ENCODE measurements at places on chromosomes 3 and 15.

DNA sequence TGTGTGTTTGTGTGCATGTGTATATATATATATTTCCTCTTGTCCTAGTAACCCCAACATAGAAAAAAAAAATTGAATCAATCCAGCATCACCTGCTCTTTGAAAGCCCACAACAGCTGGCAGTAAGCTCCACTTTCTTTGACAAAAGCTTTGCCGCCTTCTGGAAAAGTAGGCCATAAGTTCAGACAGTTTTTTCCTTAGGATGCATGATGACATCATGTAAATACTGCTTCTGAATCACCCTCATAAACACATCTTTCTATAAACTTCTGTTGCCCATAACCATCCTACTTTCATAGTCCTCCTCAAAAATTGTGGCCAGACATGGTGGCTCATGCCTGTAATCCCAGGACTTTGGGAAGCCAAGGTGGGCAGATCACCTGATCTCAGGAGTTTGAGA is 67.4 kb downstream of the CSNK1G1 start:
- DNase-seq = peak; percentile 78

DNA sequence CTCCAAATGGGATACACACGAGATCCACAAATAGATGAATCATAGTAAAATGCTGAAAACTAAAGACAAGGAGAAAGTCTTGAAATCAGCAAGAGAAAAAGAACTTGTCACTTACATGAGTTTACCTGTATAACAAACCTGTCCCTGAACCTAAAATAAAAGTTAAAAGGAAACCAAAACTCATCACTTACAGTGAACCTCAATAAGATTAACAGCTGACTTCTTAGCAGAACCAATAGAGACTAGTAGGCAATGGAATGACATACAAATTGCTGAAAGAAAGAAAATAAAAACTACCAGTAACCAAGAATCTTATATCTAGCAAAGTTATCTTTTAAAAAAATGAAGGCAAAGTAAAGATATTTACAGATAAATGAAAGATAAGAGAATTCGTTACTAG is 27.4 kb downstream of the SEC22A start:
- DNase-seq = no peak

GRCh38 chr3:126921085-126921824 is 61.7 kb upstream of the PLXNA1 start:
- DNase-seq = no peak

- DNase-seq = no peak
Measured at GRCh38 chr3:31733234-31733667, 200.5 kb downstream of the STT3B start.

DNA sequence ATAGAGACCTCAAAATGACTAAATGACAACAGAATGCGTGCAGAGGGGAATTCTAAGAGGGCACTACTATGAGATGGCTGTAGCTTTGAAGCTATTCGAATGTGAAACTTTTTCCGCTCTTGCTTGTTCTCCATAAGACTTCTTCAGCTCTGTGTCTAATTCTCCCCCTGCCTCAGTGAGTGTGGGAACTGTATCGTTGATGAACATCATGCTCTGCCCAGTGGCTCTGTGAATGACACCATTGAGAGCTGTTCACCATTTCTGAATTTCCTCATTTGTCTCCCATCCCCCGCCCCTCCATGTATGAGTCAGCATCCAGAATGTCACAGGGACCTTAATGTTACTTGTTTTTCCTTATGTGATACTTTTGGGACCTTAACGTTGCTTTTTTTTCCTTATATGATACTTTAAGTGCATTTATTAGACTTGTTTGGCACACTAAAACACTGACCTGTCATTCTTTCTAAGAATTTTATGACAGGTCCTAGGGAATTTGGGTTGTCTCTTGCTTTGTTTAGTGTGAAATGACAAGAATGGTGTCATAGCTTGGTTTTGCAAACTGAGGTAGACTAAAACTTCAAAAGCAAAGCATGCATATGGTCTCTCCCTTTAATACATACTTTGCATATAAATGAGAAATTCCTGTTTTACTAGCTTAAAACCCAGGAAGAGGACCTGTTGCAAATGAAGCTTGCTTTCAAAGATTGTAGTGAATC is 99.6 kb downstream of the FNDC3B start:
- DNase-seq = peak; percentile 57

GRCh38 chr15:87477737-87478686 is 778.5 kb downstream of the NTRK3 start:
- peak; percentile 68 for DNase-seq

DNA sequence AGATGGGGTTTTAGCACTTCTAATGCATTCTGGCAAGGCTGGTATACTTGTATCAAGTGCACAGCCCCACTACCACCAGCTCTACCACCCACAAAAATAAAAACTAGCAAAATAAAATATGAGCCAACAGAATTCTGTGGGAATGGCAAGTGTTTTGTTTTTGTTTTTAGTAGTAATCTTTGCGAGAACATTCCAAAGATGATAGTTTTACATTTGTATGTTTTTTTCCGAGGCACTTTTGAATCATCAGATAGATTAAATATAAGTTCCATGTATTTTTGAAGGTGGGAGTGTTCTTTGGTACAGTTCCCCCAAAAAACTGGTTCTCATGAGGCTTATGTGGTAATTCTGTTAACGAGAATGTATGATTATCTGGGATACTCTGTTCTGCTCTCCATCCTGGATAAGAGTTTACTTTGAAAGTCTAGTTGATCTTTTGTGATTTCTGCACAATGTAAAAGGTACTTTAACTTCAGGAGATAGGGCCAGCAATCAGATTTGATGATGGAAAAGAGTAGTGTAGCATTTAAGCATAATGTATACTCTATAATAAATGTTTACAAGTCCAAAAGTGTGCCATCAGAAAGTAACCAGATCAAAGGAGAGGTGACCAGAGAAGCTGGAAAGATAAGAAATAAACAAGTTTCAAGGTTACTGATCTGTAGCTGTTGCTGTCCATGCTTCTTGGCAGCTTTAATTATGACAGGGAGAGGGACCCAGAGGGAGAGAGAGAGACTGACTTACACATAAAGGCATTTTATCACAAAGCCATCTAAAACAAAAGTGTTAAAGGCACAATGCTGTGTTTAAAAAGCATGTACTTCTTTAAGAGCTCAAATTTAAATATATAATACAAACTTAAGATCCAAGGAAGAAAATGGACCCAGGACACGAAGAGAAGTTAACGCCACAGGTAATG is 130.9 kb downstream of the PGPEP1L start:
- DNase-seq = no peak

GRCh38 chr3:154972951-154973350 is 107.2 kb upstream of the MME start:
- DNase-seq = peak; percentile 98

- DNase-seq = no peak
Measured at GRCh38 chr3:78912259-78912658, 855.5 kb downstream of the ROBO1 start.

DNA sequence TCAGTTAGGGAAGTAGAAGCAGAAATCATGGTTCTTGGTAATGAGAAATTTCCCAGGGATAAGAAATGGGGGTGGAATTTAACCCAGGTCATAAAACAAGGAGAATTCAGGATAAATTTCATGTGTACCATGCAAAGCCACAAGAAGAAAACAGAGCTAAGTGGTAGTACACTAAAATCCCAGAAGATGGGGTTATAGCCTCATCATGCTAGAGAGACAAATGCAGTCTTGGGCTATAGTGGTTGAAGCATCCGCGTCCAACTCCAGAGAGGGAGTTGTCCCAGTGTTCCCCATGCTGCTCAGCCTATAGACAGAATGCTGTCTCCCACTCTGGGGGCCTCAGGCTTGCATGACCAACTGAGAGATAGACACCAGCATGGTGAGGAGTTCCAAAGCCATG is 36.2 kb upstream of the CLRN1 start:
- peak; percentile 57 for DNase-seq

GRCh38 chr15:94294556-94294955 is 63.2 kb downstream of the MCTP2 start:
- no peak for DNase-seq

DNA sequence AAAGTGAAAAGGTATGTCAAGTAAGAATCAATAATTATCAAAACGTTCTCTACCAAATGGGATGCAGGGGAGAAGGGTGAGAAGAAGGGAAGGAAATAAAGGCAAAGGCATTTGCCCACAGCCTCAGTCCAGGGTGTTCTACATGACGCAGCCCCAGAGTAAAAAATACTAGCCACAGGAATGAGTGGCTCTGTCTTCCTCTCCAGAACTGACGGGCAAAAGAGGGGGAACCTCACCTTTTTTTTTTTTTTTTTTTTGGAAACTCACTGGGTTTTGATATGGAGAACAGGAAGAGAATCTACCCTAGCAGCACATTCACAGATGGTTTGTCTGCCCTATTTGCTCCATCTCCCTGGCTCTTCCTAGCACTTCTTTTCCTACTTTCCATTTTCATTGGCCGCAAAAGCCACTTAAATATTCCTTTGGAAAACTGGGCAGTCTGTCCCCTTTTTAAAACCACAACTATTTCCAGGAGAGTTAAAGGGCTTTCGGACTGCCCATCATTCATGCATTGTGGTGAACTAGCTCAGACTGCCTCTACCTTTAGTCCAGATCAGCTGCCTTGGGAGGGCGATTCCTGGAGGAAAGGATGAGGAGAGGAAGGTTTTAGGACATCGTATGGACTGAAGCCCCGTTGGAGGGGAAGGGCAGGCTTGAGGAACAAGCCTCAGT is 28.2 kb downstream of the B3GNT5 start:
- DNase-seq = no peak

- peak; percentile 89 for DNase-seq
Measured at GRCh38 chr15:67884514-67885174, 44.8 kb upstream of the RNU6-1 start.

- DNase-seq = peak; percentile 89
Measured at GRCh38 chr15:98983334-98983733, 24.3 kb downstream of the PGPEP1L start.

Data from iris pigment epithelial cell (primary cell).